ENCODE measurements at places on chromosomes 5 and 9.

DNA sequence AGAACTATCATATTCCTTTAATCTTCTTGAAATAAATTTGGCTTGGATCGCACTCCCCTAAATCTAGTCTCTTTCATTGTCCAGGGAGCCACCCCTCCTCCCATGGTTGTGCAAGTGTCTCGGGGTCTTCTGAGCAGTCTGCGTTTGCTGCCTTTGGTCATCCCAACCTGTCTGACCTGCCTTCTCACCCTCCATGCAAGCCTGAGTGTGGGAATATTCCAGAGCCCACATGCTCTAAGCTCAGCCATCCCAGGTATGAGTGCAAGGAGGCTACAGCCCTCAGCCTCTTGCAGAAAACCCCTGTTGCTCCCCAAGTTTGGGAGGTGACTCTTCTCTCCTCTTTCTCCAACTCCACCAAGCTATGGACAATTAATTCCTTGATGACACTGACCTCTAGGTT lies 7.7 kb upstream of the CTSL start:
- no peak for DNase-seq

- no peak for DNase-seq
Measured at GRCh38 chr9:128715436-128715750, 8.5 kb downstream of the ZDHHC12 start.

DNA sequence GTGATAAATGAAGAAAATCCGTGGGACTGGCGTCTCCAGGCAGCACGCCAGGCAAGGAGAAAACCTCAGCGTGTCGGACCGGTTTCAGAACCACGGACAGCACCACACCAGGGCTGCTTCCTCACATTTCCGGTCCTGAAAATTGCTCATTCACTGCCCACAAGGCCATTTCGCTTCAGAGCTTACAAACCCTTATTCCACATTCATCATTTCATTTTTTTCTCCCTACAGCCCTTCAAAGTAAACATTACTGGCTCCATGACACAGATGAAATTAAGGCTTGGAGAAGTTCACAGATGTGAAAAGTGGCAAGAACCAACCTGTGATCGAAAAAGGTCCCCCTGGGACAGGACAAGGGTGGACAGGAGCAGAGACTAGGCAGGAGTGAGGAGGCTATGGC lies 1.5 kb upstream of the GPRIN1 start:
- peak; percentile 60 for DNase-seq

GRCh38 chr5:150436141-150436680 lies 13.3 kb downstream of the RPS14 start:
- DNase-seq, result peak; percentile 95

DNA sequence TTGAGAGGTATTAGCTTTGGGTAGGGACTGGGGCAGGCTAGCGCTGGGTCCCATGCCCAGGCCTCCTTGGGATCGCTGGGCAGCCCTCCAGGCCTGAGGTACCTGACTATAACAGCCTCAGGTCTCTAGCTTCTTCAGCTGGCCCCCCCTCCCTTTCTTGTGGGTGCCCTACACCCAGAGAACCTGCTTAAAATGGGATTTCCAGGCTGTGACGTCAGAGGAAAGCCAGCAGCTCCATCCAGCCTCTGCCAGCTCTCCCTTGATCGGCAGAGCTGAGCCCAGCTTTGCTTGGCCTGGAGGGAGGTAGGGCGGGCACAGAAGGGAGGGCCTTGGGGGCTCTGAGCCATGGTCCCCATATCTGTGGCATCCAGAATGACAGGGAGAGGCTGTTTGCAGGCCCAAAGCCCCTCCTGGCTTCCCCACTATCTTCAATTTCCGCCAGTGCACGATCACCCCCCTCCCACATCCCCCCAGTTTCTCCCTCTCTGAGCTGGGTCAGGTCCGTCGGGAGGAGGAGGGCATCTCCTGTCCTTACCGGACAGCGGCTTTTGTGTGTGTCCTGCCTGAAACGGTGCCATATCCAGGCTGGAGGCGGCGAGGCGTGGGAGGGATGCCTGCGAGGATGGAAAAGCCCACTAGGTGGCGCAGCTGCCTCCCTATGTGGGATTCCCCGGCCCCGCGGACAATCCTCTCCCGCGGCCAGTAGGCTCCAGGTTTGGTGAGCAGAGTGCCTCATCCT lies 10.8 kb downstream of the REEP2 start:
- DNase-seq, result peak; percentile 81

- no peak for DNase-seq
Measured at GRCh38 chr5:133303298-133303697, 251.5 kb downstream of the HSPA4 start.

GRCh38 chr5:16690243-16690852 lies 73.6 kb upstream of the RETREG1 start:
- DNase-seq, result peak; percentile 54

DNA sequence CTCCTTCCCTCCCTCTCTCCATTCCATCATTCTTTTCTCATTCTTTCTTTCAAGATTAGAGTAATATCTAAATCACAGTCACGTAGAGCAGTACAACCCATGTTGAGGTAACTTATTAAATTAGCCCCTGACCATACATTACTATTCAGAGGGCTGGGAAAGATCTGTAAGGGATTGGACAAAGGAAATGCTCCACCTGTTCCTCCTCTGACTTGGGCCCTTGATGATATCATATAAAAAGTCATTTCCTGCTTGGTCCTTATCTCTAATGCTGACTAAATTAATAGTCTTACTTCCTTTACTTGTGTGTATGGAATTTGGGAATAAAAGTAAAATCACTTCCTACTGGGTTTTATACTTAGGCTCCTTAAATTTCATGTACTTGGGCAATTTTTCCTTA lies 40.8 kb downstream of the SNX18 start:
- DNase-seq, result no peak

DNA sequence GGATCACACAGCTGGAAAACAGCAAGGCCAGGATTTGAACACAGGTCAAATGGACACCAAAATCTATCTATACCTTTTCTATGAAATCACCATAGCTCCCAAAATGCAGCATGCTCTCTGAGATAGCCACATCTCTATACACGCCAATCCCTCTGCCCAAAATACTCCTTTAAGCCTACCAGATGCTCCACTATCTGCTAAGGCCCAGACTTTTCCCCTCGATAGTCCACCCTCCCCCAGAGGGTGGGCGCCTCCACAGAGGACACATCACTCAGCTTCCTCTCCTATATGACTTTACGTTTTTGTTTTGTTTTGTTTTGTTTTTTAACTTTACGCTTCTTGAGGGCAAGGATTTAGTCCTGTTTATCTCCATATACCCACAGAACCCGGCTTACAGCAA lies 46.8 kb downstream of the MTMR12 start:
- no peak for DNase-seq

DNA sequence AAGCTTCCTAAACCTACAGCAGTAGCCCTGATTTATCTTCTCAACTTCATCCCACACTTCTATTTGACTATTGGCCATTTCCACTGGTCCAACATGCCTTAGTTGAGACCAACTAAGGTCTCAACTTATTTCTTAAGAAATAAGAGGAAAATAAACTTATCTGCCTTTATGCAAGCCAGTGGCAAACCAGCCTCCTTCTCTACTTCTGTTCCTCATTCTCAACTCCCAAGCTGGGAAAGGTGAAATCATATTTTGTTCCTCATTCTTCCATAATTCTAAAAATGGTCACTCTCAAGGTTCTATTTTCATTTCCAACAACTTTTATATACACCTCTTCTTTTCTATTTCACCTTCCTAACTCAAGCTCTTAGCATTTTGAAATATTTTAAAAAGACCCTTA lies 149.6 kb upstream of the C9orf72 start:
- DNase-seq, result no peak

DNA sequence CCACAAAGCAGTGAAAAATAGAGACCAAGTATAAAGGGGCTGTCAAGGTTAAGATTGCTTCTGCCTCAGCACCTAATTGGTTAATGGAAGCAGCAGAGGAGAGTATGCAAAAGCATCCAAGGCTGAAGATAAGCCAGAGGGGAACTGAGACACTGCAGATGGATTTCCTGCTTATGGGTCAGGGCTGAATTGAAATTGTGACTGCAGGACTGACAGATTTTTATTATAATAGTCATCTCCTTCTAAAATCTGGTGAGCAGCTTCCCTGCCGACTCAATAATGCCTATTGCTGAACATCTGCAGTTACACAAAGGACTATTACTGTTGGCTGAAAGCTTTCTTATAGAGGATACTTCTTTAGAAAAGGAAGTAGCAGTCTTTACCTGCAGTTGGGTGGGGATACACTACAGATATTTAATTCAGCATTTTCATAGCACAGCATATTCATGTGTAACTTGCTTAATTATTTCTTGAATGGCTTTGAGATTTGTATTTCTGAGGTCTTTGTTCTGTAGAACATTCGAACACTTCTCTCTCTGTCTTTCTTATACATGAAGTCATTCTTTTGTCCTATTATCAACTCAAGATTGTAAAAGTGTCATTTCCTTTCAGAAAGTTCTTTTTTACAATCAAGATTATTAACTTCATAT lies 363.0 kb upstream of the RIOK2 start:
- no peak for DNase-seq

- no peak for DNase-seq
Measured at GRCh38 chr5:54746777-54747398, 229.3 kb downstream of the SNX18 start.

DNA sequence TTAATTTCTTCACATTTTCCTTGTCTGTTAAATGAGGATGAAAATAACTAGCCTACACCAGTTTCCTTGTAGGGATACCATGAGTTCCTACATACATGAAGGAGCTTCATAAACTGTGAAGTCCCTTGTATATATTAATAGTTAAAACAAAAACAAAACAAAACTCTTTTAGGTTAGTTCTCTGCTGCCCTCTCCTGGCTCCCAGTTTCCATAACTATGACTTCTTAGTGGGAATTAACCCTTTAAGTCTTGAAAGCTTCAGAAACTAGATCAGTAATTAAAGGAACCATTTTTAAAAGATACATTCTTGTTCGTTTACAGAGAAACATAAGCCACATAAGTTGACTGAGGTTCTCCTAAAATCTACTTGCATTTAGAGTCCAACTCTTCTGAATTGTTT lies 500.0 kb upstream of the C9orf72 start:
- peak; percentile 3 for DNase-seq

DNA sequence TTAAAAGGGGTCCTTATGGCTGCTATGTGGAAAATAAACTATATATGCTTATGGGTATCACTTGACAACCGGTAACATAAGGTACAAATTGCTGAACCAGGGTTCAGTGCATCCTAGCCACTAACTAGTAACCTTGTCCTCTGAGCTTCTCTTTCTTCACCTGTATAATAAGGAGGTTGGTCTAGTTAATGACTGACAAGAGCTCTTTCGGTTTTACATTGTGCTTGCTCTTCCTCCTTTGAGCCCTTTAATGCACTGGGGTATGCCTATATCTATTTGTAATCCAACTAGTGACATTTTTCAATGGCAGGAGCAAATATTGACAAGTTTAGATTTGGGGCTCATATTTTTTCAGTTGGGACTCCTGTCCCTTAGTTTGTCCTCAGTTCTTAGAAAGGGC lies 66.1 kb downstream of the NPR3 start:
- no peak for DNase-seq

- no peak for DNase-seq
Measured at GRCh38 chr9:120545701-120546550, 34.0 kb downstream of the CDK5RAP2 start.

DNA sequence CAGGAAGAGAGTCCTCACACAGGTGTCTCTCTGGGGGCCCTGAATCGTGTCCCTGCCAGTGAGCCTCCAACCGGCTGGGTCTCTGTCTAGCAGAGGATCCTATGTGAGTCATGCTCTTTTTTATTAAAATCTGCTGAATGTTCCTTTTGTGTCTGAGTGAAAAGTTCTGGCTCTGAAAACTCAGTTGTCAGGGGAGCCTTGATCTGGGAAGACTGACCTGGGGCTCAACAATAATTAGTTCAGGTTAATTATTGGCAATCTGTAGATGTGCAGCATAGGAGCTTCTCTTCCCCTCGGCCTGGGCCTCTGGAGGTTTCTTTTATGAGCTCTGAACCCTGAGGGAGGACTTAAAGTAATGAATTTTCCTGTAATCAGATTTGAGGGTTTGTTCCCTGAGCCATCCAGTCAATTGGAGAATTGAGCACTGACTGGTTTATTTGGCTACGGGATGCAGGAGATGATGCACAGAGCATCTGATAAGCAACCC lies 45.2 kb downstream of the ALG2 start:
- no peak for DNase-seq

DNA sequence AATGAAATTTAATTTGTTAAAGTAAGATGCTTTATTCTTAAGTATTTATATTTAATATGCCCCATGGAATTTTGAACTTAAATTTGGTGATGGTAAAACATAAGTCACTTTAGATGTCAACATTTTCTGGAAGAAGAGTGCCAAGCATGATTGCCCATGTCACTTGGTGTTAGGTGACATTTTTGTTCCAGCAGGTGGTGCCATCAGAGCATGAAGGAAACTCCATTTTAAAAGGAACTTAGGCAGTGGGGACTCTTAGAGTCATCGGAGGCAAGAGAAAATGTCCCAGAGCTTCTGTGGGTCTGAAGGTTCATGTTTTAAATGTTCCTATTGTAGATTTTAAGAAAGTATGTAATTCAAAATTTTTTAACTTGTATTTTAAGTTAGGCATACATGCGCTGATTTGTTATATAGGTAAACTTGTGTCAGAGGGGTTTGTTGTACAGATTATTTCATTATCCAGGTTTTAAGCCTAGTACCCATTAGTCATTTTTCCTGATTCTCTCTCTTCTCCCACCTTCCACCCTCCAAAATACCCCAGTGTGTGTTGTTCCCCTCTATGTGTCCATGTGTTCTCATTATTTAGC lies 789.3 kb downstream of the SEMA5A start:
- DNase-seq, result no peak

DNA sequence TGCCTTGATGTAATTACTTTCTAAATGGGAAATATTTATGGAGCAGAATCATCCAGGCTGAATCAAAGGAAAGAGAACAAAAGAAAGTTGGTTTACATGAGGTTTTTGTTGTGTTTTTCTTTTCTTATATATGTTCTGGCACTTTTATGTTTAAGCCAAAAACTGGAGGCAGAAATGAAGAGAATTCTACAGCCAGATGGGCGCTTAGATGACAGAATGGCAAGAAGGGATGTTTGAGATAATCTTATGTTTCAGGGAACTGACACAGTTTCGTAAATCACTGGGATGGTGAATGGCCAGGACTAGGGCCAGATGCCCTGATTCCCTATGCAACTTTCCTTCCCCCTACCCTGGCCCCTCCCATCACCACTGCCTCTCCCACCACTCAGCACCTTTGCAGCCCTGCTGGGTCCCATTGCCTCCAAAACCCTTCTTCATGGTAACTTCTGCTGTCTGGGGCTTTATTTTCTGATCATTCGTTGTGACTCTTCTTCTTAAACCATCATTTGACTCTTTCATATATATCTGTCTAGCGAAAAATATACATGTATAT lies 111.8 kb downstream of the EFNA5 start:
- no peak for DNase-seq

- no peak for DNase-seq
Measured at GRCh38 chr5:173242079-173242478, 7.1 kb upstream of the NKX2-5 start.

- no peak for DNase-seq
Measured at GRCh38 chr5:66722686-66723085, 126.5 kb downstream of the MAST4 start.

GRCh38 chr5:141382469-141383294 lies at the start of gene PCDHGA7:
Gene PCDHGA7 (plus strand): TSS chr5:141382742. CDS start chr5:141382900, 158 bp downstream.
- peak; percentile 67 for DNase-seq

GRCh38 chr9:131298816-131299215 lies 9.3 kb downstream of the PLPP7 start:
- DNase-seq, result no peak
